ENCODE measurements at places on chromosomes 1 and 21.

GRCh38 chr1:43058545-43059360 is 100.1 kb upstream of the SLC2A1 start:
- no peak for DNase-seq

- DNase-seq = no peak
Measured at GRCh38 chr1:116842654-116843053, 67.1 kb upstream of the PTGFRN start.

DNA sequence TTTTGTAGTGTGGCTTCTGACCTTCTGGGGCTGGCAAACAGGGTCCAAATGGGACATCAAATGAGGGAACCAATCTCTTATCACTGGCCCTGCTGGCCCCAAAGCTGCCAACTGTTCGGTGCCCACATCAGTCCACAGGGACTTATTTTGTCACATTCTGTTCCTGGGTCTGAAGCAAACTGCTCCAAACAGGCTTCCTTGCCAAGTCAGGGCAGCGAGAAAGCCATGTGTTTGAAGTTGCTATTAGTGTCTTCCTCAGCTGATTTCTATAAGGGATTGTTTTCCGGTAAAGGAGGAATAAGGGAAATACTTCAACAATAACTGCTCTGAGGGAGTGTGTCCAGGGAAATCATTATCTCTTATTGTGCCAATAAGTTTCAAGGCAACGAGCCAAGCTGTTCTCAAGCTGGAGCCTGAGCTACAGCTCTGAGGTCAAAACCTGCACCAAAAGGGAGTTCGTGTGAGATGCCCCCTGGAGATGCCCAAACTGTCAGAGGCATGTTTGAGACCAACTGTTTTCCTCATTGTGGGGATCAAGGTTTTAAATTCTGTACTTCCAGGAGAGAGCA is 381.4 kb upstream of the PROX1 start:
- DNase-seq = no peak

DNA sequence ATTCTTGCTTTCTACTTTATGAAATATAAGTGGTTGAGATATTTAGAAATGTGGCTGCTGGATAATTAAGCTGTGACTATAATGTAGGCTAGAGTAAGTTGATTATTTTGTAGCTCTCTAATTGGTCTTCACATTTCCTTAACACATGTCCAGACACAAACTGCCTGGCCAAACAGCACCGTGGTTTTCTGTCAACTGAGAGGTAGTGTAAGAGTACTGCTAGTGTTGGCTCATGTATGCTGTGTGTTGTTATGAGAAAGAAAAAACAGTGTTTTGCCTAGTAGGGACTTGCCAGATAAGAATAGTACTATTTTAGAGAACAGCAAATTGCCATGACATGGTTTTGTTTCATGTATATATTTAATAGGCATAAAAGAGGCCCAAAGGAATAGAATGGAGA is 37.1 kb downstream of the TMED5 start:
- no peak for DNase-seq

GRCh38 chr1:213530611-213531320 is 457.0 kb upstream of the PROX1 start:
- DNase-seq = no peak

DNA sequence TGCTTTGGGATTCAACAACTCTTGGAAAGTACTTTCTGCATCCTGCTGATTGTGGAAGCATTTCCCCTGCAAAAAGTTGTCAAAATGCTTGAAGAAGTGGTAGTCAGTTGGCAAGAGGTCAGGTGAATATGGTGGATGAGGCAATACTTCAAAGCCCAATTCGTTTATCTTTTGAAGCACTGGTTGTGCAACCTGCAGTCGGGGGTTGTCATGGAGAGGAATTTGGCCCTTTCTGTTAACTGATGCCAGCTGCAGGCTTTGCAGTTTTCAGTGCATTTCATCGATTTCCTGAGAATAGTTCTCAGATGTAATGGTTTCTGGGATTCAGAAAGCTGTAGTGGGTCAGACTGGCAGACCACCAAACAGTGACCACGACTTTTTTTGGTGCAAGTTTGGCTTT is 47.6 kb upstream of the GJA5 start:
- no peak for DNase-seq
